ENCODE measurements at places on chromosomes 2 and 18.

DNA sequence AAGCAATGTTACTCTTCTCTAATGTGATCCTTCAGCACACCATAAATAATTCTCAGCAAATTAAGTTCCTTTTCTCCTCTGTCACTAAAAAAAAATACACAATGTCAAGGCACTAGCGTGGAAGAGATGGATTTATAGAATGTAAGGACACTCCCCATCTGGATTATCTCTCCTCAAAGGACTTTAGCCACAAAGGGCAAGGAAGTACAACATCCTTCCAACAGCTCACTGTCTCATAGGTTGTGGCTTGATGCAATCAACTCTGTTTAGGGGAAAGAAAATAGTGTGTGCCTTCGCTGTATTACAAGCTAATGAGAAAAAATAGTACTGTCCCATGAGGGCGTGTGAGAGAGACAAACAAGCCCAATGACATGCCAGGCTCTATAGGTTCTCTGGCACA, 129.1 kb upstream of the DNMT3A start:
- no peak for DNase-seq

GRCh38 chr18:57737400-57738060, 65.6 kb downstream of the ATP8B1 start:
- no peak for DNase-seq

- DNase-seq, result no peak
Observed at GRCh38 chr2:236816197-236817170, 246.9 kb downstream of the ACKR3 start.

DNA sequence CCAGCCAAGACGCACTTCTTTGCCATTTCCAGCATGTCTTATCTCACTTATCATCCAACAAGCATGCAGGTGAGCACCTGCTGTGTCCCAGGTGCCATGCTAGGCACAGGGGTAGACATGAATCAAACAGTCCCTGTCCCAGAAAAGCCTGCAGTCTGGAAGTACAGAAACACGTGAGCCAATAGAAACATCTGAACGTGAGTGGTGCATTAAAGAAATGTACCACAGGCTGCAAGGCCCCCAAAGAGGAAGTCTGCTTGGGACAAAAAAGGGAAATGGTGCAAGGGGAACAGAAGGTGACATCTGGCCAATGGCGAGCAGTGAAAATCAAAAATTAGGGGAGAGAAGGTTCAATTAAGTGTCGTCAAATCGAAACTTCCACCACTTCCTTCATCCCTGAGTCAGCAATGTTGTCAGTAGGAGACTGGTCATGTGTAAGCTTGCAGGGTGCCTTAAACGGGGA, 17.6 kb upstream of the TMEM247 start:
- no peak for DNase-seq

- no peak for DNase-seq
Observed at GRCh38 chr2:147013696-147014392, 831.0 kb upstream of the ACVR2A start.

- no peak for DNase-seq
Observed at GRCh38 chr2:1272835-1273234, 140.4 kb upstream of the TPO start.

GRCh38 chr2:201915446-201915845, 109.1 kb downstream of the CDK15 start:
- no peak for DNase-seq

DNA sequence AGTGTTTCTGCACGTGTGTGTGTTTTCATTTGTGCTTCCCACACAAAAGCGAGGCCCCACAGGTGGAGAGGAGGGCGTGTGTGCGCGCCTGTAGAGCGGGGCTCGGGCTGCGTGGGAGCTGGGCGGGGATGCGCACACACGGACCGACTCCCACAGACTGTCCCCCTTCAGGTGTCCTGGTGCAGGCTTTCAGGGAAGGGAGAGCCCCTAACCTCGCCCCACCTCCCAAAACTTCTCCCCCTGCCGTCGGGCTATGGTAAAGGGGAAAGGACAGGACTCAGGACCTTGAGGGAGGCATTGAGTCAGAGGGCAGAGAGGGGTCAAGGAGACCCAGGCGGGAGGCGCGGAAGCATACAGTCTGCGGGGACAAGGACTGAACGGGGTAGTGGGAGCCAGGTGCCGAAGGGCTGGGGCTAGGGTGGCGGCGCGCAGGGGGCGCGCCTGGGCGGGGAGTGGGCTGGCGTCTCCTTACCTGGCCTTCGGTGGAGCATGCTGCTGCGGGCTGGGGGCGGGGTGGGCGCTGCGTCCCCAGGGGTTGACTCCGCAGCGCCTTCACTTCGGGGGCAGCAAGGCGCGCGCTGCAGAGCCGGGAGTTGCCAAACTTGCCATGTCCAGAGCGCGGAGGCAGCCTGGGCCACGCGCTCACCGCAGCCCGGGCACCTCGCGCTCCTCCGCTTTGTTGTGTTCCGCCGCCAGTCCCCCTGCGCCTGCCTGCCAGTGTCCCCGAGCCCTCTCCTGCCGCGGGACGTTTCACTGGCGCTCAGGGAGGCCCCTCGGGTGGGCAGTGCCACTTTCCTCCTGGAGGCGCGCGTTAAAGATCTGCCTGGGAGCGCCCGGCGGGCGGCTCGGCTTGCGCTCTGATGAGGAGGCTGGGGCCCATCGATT, 302.0 kb downstream of the NCKAP5 start:
- DNase-seq, result no peak

DNA sequence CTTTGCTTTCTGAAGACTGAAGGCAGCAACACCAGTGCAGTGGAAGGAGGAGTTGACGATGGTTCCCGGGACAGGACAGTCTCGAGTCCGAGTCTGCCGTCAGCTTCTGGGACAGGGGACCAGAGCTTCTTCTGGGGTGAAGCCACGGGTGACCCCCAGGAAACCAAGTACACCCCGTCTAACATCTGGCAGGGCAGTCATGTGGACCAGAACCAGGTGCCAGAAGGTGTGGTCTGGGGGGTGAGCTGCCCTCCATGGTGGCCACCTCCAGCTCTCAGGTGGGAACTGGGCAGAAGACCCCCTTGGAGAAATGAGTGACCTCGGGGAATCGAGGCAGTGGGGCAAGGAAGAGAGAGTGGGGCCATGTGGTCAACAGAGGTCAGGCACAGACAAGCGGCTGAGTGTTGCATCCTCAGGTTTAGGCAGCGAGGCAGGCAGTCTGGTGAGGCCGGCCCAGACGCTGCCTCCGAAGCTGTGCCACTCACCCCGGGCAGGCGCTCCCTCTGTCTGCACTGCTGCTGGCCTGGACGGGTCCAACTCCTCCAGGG, 204.3 kb downstream of the HDAC4 start:
- no peak for DNase-seq

DNA sequence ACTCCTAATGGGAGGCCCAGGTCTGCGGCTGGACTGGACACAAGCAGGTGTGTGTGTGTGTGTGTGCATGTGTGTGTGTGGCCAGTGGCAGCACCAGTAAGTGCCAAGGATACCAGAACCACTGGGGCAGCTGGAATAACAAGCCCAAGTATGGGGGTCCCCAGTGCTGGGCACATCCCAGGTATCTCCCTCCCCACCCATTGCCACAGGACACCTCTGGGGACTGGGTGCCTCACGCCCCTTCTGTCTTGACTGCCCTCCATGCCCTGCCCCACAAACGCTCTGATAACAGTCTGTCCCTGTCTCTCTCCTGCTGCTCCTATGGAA, 9.0 kb downstream of the SPEG start:
- no peak for DNase-seq

DNA sequence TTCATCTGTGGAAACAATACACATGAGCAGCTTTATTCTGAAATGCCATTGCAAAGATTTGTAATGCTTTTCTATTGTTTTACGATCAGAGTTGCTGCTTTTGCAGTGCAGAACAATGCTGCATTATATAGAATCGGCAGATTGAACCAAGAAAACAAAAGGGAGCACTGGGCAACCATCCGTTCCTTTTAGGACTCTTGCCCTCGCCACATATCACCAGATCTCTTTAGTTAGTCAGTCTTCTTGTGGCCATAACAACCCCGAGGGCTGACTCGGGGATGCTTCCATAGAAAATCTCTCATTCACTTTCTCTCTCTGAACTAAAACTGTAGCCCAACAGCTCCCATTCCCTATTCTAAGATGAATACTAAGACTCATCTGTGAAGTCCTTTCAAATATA, 340.4 kb downstream of the NRXN1 start:
- DNase-seq, result no peak

DNA sequence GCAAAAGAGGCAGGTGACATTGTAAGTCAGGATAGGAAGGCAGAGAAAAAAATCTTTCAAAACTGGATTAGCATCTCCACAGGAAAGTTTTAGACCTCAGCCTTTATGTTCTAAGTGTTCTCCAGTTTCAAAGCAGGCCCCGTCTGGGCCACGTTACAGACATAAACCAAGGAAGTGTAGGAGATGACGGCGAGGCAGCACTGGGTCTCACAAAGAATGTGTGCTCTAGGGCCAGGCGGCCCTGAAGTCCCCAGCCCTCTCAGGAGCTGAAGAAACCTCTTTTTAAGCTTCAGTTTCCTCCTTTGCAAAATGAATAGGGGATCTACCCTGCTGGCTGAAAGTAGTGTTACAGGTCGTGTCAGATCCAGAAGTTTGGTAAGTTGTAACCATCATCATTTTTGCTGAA, 81.7 kb downstream of the SPRED2 start:
- DNase-seq, result no peak

Data from activated CD4-positive, alpha-beta T cell treated with anti-CD3 and anti-CD28 coated beads, Interleukin-2, amount 50 U/mL, for 4 hours (primary cell).